Stimulated activated memory B cell treated with anti-CD40 and anti-IgM and Interleukin-4, amounts not matched to agents 10 μg/mL and 1 μg/mL and 100 μg/mL, for 72 hours (primary cell): ENCODE measurements at places on chromosomes 13 and 19.

DNA sequence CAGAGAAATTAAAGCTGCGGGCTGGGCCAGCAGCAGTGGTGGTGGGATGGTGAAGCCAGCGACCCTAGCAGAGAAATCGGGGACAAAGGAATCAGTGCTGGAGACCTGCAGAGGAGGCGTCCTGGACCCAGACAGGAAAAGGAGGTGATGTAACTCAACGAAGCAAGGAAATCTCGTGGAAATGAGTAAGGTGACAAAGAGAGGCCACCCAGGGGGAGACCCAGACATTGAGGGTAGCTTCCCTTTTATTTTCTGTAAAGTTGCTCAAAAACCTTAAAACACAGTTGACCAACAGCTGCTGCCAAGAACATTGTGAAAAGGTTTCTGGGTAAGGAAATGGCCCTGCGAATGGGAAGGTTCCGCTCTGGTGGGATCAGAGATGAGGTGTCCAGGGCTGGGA, 13.3 kb upstream of the RETN start:
- no peaks in the 10 kb centered on the region for H3K36me3 ChIP-seq
- H3K4me1 ChIP-seq: peaks cover 26% of the 10 kb centered on the region
- H3K27me3 ChIP-seq: no peaks in the 10 kb centered on the region
- ATAC-seq: no peak

DNA sequence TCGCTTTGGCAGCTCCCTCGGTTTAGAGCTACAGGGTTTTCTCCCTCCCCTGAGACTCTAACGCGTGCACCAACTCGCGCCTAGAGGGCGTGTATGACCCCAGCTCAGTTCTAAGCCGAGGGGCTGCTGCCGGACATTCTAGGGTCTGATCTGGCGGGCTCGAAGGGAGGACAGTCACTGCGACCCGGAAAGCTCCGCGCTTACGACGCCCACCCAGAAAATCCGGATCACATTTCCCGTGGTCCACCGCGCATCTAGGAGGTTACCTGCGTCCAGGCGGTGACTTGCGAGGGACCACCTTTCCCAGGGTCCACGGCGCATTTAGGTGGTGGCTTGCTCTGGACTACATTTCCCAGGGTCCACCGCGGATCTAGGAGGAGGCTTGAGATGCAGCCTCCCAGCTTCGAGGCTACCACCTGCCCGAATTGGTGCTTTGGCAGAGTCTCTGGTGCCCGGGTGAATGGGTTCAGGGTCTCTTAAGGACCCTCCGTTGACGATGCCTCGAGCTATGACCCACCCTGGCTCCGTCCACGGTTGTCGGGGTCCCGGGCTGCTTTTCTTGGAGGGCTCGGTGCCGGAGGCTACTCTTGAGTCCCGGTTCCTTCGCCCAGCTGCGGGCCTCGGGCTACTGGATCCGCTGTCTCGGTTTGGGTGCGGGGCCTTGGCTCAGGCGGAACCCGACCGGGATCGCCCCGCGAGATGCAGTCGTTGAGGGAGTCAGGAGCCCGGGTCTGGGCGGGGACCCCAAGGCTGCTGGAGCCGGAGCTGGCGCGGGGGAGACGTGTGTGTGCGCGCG, 30.5 kb downstream of the ZNF146 start:
- no peak for ATAC-seq
- H3K4me3 ChIP-seq: no peak overlapping the region
- H3K36me3 ChIP-seq: peaks cover 7% of the 10 kb centered on the region
- no peak overlapping the region for H3K27ac ChIP-seq
- H3K27me3 ChIP-seq: peaks cover 15% of the 10 kb centered on the region
- H3K4me1 ChIP-seq: peaks cover 4% of the 10 kb centered on the region

GRCh38 chr13:95608640-95609323, 35.7 kb downstream of the DZIP1 start:
- no peaks in the 10 kb centered on the region for H3K4me1 ChIP-seq
- peaks cover 24% of the 10 kb centered on the region for H3K27me3 ChIP-seq
- H3K27ac ChIP-seq: no peak overlapping the region
- H3K4me3 ChIP-seq: no peak overlapping the region
- no peak for ATAC-seq
- no peaks in the 10 kb centered on the region for H3K36me3 ChIP-seq

DNA sequence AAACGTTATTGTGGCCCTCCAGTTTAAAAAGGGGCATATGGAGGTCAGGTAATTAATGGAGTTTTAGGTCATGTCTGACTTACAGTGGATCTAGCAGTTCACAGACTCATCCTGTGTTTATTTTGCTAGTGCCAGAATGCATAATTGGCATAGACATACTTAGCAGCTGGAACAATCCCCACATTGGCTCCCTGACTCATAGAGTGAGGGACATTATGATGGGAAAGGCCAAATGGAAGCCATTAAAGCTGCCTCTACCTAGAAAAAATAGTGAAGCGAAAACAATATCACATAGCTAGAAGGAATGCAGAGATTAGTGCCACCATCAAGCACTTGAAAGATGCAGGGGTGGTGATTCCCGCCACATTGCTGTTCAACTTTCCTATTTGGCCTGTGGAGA, 610.7 kb downstream of the SLITRK5 start:
- no peaks in the 10 kb centered on the region for H3K4me1 ChIP-seq
- no peaks in the 10 kb centered on the region for H3K27me3 ChIP-seq
- H3K36me3 ChIP-seq: no peaks in the 10 kb centered on the region
- ATAC-seq: no peak
- H3K4me3 ChIP-seq: no peak overlapping the region
- H3K27ac ChIP-seq: no peak overlapping the region

DNA sequence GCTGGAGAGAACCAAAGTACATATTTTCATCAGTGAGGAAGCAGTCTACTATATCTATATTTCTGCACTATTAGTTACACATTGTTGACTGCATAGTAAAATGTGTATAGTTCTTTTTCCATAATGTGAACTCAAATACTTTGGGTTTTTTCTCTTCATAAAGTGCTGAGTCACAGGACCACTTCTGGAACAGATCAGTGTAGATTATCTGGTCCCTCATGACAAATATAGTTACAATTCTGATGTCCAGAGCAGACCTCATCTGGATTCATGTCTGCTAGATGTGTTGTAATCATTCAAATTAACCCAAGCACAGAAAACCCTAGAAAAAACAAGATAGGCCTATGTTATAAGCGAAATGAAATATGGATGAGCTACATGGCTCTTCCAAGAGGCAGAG, 171.4 kb downstream of the SUCLA2 start:
- H3K27me3 ChIP-seq: no peaks in the 10 kb centered on the region
- H3K36me3 ChIP-seq: peaks cover 6% of the 10 kb centered on the region
- no peak overlapping the region for H3K27ac ChIP-seq
- no peaks in the 10 kb centered on the region for H3K4me1 ChIP-seq
- H3K4me3 ChIP-seq: no peak overlapping the region
- ATAC-seq: no peak

GRCh38 chr19:39430675-39431593, 4.8 kb downstream of the RPS16 start:
- peak overlapping the region; percentile 38 for H3K4me3 ChIP-seq
- peak; percentile 84 for ATAC-seq
- peaks cover 45% of the 10 kb centered on the region for H3K36me3 ChIP-seq
- no peaks in the 10 kb centered on the region for H3K27me3 ChIP-seq
- peaks cover 55% of the 10 kb centered on the region for H3K4me1 ChIP-seq

- H3K4me1 ChIP-seq: peaks cover 52% of the 10 kb centered on the region
- H3K36me3 ChIP-seq: peaks cover 60% of the 10 kb centered on the region
Measured at GRCh38 chr19:40721936-40722661, 5.2 kb downstream of the ITPKC start.
